HFFc6 (cell line): ENCODE measurements at places on chromosomes 6 and 20. TPM values are rescaled to one million over a fixed set of nuclear protein-coding genes. Genes with fewer than 3 reads are reported as not detected.
A peak's percentile ranks its signal among the peaks of the same experiment; 100 is the strongest.

Gene DSP
- total RNA-seq, result 36.3 to 65.1 TPM (median 61.2 TPM) in 3 replicates

DNA sequence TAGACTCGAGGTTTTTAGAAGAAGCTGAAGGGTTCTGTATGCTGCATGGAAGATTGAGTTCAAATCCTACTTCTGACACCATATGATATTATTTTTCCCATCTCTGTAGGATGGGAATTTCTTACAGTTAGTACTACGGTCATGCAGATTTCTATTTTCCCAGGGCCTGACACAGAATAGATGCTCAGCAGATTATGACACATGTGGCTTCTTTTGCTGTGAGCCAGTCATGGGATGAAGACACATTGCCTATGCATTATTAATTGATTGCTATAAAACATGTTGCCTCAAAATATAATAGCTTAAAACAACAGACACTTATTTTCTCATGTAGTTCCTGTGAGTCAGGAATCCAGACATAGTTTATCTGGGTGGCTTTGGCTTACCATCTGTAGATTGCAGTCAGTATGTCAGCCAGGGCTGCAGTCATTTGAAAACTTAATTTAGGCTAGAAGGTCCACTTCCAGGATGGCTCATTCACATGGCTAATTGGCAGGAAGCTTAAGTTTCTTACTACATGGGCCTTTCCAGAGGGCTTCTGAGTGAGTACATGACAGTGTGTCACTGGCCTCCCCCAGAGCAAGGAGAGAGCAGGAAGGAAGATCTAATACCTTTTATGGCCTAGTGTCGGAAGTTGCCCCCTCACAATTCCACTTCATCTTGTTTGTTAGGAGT lies 29.5 kb downstream of the TOP1 start:
- peak overlapping the region; percentile 50 for H3K4me3 ChIP-seq

- H3K36me3 ChIP-seq, result no peaks in the 10 kb centered on the region
- H3K27me3 ChIP-seq, result no peaks in the 10 kb centered on the region
- no peak overlapping the region for H3K4me3 ChIP-seq
- no peak for DNase-seq
- H3K27ac ChIP-seq, result no peak overlapping the region
- H3K4me1 ChIP-seq, result no peaks in the 10 kb centered on the region
Measured at GRCh38 chr6:166375013-166375412, 7.7 kb downstream of the MPC1 start.

DNA sequence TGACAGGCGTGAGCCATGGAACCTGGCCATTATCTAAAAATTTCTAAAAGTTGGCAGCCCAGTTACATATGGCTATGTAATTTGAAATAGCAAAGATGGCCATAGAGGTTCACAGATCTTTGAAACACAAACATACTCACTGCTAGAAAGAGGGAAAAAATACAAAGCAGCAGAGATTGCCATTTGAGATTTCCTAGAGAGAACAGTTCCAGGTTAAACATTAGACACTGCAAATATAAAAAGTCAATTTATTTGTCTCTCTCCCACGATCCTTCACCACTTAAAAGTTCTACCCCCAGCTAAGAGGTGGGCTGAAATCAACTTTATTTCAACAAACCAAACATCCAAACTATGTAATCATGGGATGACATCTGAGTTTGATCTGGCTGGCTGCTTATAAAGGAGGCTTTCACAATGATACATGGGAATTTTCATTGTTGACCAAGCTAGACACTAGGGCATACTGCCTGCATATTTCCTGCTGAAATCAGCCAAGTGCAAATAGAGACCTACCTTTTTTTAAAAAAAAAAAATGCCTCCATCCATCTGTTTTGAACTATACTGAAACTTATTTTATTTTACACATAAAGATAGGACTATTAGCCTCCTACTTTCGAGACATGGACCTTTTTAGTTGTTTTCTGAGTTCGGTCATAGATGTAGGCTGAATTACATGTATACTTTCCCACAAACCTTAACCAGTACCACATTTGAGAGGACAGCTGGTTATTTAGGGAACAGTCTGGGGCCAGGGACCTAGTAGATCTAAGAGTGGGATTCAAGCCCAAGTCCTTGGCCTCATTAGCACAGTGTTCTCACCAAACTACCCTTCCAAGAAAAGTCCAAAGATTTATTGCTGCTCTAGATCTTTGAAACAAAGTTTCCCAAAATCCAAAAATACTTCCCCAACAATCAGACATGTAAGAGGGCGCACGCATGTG lies 16.6 kb downstream of the DCDC2 start:
- H3K27me3 ChIP-seq, result no peaks in the 10 kb centered on the region; the same call in 1 of the 2 replicates
- DNase-seq, result no peak
- H3K36me3 ChIP-seq, result no peaks in the 10 kb centered on the region
- no peak overlapping the region for H3K4me3 ChIP-seq
- no peak overlapping the region for H3K27ac ChIP-seq
